ENCODE measurements at places on chromosomes 6 and 20.

DNA sequence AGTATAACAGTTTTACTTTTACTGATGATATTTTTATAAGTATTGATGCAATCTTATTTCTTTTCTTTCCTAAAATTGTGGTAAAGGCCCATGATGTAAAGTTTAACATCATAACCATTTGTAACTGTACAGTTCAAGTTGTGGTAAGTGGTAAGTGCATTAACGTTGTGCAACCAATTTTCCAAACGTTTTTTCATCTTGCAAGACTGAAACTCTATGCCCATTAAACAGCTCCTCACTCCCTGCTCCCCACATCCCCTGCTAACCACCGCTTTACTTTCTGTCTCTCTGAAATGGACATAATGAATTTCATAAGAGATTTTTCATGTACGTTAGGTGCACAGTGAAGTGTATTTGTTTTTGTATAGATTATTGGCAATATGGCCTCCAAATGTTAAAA, 106.0 kb downstream of the PACRG start:
- DNase-seq, result no peak

GRCh38 chr6:23180504-23181293, 611.3 kb downstream of the HDGFL1 start:
- DNase-seq, result no peak

- peak; percentile 43 for DNase-seq
These were observed 89.1 kb downstream of the NCR2 start for GRCh38 chr6:41424370-41425058.

DNA sequence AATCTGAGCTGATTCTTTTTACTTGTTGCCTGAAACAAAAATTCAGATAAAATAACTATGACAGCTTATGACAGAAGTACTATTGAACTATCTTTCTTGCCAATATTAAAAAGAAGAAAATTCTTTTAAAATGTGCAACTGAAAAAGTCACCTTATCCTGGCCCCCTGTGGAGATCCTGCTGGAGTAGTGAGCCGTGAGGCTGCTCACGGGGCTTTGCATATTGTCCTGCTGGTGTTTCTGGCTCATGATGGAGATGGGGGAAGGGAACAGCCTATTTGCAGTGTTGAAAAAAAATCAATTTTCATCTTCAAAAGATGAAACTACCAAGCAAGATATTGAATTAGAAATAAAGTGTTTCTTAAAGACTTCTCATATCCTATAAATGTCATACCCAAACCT, 216.0 kb downstream of the SAMD5 start:
- DNase-seq, result no peak

- DNase-seq, result no peak
These were observed 105.9 kb downstream of the TOX2 start for GRCh38 chr20:44020406-44021148.

- DNase-seq, result no peak
These were observed 172.0 kb downstream of the MYLK4 start for GRCh38 chr6:2578767-2579166.

DNA sequence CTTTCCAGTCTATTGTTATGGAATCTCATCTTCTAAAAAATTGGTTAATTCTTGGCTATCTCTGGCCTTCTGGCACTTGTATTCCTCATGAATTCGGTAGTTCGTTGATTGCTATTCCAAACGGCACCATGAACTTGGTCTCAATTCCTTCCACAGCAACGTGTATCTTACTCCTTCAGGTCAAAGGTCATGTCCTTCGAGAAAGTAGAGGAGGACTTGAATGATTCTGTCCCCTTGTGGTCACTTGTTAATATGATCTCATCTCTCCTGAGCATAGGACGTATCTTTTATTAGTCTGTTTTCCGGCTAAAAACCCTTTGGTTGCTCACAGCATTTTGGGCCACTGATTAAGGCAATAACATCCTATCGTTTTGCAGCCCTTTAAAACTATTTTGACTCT, 9.4 kb downstream of the TLDC2 start:
- DNase-seq, result no peak

DNA sequence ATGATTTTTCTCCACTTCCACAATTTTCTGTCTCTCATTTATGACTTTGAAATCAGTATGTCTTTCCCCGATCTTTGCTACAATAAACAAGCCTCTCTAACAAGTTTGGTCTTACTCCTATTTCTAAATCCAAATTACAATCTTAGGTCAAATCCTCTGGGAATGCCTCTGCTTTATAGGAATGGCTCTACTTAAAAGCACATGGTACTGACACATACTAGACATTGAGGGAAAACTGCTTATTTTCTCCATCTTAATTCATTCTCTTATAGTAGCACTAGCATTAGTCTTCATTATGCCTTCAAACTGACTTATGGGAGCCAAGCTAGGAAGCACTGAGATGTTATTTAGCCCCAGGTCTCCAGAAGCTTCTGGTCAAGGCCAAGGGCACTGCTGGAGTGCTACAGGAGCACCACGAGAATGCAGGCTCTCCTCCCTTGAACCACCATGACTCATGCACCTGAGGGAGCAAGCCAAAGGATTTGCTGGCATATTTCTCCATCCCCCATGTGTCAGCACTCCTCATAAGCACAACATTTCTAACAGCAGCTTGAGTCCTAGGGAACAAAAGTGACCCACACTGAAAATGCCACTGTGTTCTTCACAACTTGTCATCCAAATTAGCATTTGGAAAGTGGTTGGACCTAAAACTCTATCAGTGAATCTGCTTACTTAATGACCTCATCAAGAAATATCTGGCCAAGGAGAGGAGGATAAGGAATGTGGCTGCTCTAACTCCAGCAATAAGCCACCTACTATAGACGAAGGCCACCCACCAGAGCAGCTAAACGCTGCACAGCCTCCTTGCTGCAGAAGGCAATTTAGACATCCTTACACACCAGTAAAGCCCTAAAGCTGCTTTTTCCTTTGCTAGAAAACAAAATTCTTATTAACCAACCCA, 156.8 kb upstream of the KCNQ5 start:
- peak; percentile 52 for DNase-seq

- DNase-seq, result no peak
These were observed 12.6 kb upstream of the FAM209A start for GRCh38 chr20:56511926-56512325.

GRCh38 chr6:115443825-115444478, 616.7 kb downstream of the FRK start:
- no peak for DNase-seq

DNA sequence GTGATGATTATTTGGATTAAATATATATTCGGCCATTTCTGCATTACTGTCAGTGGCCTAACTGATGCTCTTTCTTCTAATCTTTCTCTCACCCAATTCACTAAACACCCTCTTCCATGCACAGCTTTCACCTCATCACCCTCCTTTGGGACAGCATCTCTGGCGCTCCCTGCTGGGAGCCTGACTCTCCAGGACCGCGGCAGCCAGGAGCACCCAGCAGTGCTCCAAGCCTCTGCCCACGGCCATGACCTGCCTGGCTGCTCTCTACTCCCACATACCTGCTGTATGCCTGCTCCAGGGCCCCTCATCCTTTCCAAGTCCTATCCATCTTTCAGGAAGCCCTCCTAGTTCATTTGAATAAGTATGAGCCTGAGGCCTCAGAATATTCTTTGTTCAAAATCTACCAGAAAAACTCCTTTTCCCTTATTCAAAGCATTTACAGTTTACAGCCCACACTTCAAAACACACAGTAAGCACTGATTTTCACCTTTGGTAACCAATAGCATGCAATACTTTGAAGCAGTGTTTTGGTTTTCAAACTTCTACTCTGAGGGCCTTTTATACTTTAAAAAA, 15.2 kb downstream of the CTCFL start:
- DNase-seq, result no peak

GRCh38 chr6:53718597-53719460, 53.3 kb upstream of the KLHL31 start:
- no peak for DNase-seq

- DNase-seq, result no peak
These were observed 280.5 kb downstream of the TFAP2B start for GRCh38 chr6:51099201-51099600.

DNA sequence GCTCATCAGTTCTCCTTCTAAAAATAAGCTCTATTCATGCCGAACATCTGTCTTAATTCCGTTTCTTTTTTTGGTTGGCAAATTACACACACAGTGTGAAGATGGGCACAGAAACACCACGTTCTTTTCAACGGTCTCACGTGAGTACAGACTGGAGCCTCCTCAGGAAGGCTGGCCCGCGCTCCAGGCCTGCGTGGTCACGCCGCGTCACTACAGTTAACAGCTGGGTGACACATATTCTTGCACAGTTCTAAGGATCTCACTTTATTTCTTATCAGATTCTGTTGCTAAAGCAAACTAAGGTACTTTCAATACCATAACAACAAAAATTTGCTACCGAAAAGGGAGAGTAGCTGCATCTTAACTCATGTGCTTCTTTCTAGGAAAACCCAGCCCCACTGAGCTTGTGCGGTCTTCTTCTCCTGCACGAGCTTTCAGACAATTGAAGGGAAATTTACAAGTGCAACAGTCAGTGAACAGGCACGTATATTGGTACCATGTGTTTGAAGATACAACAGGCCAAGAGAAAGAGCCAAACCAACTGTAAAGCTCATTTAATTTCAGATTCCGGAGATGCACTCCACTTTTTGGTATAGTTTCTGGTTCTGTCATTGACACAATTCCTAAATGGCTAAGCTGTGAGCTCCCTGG, 55.6 kb upstream of the MPC1 start:
- no peak for DNase-seq

- DNase-seq, result peak; percentile 34
These were observed 181.2 kb upstream of the POU3F2 start for GRCh38 chr6:98653179-98653578.

DNA sequence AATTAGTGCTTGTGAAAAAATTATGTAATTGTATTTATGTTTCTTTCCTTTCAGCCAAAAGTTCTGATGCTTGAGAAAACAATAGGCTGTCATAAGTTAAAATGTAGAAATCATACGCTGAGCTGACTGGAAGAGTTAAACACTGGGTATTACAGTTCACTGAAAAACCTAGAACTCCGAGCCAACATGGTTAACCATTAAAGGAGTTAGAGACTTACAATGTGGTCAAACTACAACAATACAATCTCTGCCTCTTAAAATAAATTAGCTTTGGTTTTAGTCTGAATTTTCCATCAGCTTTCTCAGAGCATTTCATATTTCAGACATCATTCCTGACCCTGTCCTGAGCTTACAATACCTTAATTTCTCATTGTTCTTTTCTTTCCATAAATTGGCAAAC, 91.0 kb downstream of the COL12A1 start:
- DNase-seq, result no peak

- DNase-seq, result no peak
These were observed 189.6 kb downstream of the MAFB start for GRCh38 chr20:40499391-40499790.

DNA sequence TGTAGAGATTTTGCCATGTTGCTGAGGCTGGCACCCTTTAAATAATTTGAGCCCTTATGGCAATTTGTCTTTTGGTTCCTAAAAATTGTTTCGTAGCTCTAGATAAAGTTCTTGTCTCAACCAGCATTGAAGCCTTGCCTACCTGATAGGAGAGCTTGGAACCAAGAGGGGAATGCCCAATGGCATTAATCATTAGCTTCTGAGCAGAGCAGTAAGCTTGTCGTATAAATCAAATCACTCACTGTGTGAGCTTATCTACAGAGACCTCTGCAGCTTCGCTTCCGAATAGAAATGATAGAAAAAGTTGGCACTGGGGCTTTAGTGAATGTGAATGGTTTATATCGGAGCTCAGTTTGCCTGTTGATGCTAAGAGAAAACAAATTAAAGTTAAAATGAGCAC, 10.7 kb downstream of the ANKRD6 start:
- DNase-seq, result no peak

- peak; percentile 85 for DNase-seq
These were observed 9.4 kb upstream of the KHDC1L start for GRCh38 chr6:73234733-73235132.

GRCh38 chr6:150314230-150315188, 54.3 kb upstream of the IYD start:
- DNase-seq, result no peak

GRCh38 chr6:149270616-149271015, 46.9 kb upstream of the TAB2 start:
- no peak for DNase-seq

DNA sequence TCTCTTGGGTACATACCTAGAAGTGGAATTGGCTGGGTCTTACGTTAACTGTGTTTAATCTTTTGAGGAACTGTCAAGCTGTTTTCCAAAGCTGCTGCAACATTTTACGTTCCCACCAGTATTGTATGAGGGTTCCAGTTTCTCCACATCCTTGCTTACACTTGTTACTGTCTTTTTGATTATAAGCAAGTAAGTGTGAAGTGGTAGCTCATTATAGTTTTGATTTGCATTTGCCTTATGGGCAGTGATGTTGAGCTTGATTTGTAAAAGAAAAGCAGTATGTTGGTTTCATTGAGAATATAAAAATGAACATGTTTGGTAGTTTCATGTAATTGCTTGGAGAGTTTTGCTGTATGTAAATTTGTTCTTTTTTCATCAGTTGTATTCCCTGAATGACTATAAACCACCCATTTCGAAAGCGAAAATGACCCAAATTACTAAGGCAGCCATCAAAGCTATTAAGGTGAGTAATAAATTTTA, 40.4 kb downstream of the SCAF8 start:
- no peak for DNase-seq

DNA sequence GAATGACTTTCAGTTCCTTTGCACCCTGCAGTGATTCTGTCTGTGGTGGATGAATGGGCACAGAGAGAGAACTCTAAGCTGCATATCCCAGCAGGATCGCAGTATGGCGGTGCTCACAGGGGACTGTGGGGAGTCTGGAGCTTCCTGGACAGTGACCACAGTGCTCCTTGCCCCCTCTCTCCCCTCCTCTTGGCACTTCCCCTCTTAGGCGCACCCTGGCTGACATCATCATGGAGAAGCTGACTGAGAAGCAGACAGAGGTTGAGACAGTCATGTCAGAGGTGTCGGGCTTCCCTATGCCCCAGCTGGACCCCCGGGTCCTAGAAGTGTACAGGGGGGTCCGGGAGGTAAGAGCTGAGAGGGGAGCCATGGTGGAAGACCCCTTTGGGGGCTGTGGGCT, 8.6 kb downstream of the BYSL start:
- DNase-seq, result no peak

- peak; percentile 98 for DNase-seq
These were observed 163.2 kb downstream of the PDE7B start for GRCh38 chr6:136014454-136015437.

DNA sequence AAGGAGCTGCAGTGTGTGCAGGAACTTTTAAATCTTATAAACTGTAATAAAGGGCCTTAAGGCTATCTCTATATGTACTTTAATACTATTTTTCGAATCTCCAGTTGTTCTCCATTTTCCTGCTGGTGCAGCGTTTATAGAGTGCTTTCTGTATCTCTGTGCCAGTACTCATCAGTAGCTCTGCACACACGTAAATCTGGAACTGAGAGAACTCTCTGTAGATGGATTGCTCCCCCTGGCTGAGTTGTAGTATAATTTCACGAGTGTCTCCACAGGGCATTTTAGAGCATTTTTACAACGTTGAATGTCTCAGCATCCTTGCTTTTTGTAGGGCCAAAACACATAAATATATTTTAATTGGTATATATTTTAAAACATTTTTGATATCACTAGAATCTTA, 256.5 kb downstream of the TRDN start:
- peak; percentile 32 for DNase-seq

DNA sequence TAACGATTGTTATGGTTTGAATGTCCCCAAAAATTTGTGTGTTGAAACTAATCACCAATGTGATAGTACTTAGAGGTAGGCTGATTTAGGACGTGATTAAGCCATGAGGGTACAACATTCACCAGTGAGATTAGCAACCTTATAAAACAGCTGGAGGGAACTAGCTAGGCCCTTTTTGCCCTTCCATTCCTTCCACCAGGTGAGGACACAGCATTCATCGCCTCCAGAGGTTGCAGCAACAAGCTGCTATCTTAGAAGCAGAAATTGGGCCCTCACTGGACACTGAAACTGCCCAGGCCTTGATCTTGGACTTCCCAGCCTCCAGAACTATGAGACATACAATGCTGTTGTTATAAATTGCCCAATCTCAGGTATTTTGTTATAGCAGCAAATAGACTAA, 340.7 kb upstream of the JARID2 start:
- DNase-seq, result no peak
